Mesendoderm (in vitro differentiated cells): ENCODE measurements at places on chromosomes 7 and 10.

- DNase-seq: no peak
Measured at GRCh38 chr10:69172241-69172982, 7.6 kb upstream of the SUPV3L1 start.

- DNase-seq: no peak
Measured at GRCh38 chr7:74481458-74482196, 27.9 kb downstream of the GTF2IRD1 start.

- DNase-seq: no peak
Measured at GRCh38 chr7:1024331-1024841, 20.0 kb upstream of the GPR146 start.

- peak; percentile 92 for DNase-seq
Measured at GRCh38 chr10:101062232-101063049, 652 bp downstream of the KAZALD1 start.

GRCh38 chr10:78991187-78991586 is 77.6 kb upstream of the ZMIZ1 start:
- DNase-seq: no peak

DNA sequence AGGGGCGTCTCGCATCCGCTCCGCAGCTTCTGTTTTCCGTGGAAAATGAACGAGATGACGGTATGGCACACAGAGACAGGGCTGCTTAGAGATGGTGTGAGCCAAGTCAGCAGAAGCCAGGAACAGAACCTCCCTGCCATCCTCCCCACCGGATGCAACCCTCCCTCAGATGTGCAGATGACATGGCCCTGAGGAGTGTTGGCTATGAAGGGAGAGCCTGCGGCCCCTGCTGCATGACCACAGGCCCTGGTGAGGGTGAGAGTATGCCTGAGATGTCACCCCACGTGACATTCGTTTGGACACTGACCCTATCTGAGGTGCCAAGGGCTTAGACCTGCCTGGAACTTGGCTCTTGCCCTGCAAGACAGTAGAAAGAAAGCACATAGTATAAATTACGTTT is 29.4 kb downstream of the WIPF3 start:
- no peak for DNase-seq

- no peak for DNase-seq
Measured at GRCh38 chr7:105060437-105060836, 46.4 kb downstream of the KMT2E start.

DNA sequence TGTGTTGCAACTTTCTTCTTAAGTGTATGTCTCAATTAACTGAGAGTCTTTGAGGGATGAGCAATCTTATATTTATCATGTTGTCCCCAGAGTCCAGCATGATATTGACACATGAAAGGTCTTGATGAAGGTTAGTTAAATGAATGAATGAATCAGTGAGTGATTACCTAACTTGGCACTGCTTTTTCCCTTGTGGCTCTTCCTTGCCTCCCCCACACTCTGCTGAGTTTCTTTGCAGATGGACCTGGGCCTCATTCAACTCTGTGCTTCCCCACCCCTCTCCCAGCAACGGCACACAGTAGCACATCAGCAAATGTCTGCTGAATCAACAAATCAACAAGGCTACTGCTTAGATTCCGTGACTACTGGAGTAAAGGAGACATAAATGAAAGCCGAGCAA is 235.1 kb upstream of the CXCL12 start:
- DNase-seq: no peak

DNA sequence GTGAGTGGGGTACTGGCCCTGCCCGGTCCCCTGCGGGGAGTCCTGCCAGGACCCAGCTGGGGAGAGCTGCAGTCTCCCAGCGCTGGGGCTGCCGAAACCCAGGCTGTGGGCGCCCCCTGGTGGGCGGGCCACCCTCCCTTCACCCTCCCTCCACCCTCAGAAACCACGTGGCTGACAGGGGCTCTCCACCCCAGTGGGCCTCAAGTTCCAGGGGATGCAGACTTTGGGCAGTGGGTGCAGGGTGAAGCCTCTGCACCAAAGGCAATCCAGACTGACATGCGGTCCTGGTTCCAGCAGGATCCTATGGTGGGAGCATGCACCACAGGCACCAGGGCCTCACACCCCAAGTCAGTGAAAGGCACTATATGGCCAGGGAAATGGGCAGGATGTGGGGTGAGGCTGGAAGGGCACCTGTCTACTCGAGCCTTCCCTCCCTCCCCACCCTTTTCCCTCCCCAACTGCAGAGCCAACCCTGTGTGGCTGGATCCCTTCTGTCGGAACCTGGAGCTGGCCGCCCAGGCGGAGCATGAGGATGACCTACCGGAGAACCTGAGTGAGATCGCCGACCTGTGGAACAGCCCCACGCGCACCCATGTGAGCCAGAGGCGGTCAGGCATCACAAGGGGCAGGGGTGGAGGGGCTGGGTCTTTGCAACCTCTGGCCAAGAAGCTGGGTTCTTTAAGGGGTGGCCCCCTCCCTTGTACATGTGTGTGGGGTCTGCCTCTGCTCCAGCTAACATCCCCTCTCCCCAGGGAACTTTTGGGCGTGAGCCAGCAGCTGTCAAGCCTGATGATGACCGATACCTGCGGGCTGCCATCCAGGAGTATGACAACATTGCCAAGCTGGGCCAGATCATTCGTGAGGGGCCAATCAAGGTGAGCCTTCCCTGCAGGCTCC is 38.8 kb downstream of the PSAP start:
- peak; percentile 46 for DNase-seq
